ENCODE measurements at places on chromosomes 7 and 10.
A peak's percentile ranks its signal among the peaks of the same experiment; 100 is the strongest.

- no peak for DNase-seq
Observed at GRCh38 chr10:43861966-43862751, 213.5 kb upstream of the ZNF32 start.

GRCh38 chr7:102169651-102170392 lies 116.8 kb upstream of the SH2B2 start:
- no peak for DNase-seq

DNA sequence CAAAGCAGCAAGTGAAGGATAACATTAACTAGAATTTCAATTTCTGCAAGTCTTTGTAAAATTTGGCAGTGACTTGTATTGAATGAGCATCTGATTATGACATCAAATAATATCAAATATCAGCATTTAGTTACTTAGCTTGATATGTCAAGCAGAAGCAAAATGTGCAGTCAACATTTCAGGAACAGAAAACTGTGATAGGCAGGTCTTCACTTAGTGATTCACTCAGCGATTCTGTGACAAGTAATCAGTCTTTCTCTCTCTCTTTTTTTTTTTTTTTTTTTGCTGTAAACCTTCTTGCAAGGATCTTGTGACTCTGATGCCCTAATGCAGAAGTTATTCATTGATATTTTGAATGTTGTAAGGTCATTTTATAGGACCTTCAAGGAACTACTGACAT lies 307.1 kb downstream of the MTERF1 start:
- DNase-seq = no peak

- peak; percentile 44 for DNase-seq
Observed at GRCh38 chr10:16570731-16571130, 49.1 kb upstream of the C1QL3 start.

- no peak for DNase-seq
Observed at GRCh38 chr10:26217396-26218086, 967 bp downstream of the GAD2 start.

- DNase-seq = no peak
Observed at GRCh38 chr10:11336722-11337162, 274.7 kb downstream of the USP6NL start.

- DNase-seq = no peak
Observed at GRCh38 chr7:144255471-144255897, 9.1 kb downstream of the OR2A7 start.

DNA sequence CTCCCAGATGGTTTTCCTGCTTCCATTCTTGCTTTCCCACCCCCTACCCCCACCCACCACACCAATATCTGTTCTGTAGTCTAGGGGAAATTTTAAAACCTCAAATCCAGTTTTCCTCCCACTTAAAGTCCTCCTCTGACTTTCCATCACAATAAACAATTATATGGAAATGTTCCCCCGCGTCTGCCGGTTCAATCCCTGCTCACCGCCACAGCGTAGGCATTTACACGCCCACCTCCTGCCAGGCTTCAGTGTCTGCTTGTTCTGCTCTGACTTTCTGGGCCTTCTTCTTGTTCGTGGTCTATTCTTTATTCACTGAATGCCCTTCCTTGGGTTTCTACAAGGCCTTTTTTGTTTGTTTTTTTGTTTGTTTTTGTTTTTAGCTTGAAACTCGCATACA lies 633.0 kb upstream of the MKI67 start:
- DNase-seq = no peak

GRCh38 chr10:31401287-31401686 lies 82.3 kb downstream of the ZEB1 start:
- DNase-seq = no peak

DNA sequence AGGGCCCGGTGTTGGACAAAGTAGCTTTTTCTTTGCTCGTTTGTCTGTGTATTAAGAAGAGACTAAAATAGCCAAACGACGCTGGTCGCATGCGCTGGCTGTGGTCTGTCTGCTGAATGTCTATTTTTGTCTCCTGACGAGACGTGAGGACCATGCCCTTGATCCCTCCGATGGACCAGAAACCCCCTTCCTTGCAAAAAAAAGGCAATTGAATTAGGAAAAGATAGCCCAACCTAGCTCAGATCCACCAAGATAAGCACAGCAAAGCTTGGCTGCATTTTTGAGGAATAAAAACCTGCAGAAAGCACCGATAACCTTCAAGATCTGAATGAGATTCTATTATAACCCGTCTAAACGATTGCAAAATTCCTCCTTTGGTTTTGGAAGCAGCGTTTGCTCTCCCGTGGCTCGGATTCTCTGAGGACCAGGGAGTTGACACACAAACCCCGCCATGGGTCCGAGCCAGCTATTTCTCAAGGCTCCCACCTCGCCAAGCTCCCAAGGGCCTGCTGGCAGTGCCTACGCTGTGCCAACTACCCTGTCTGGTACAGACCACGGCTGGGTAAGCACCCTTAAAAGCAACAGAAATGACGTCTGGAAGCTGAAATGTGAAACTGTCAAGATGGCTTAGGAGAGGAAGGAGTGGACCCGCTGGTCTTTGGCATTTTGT lies 17.7 kb upstream of the TTYH3 start:
- no peak for DNase-seq

DNA sequence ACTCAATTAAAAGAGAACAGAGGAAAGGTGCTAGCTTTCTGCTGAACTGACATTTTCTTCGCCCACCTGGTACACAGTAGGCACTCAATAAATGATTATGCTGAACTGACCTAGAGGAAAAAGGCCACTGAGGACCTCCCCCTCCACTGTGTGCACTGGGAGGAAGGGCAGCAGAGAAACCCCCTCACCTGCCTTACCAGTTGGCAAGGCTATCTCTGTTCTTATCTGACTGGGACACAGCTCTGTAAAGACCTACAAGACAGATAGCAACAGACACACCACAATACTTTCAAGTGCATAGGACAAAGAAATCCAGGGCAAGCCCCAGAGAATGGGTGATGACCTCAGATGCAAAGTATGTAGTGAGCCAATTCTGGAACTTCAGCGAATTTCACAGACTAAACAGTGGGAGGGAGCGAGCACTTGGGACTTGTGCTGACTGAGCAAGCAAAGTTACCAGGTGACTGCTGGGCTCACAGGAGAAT lies 30.4 kb downstream of the PDLIM1 start:
- DNase-seq = no peak

GRCh38 chr10:95273393-95274312 lies 17.1 kb downstream of the PDLIM1 start:
- no peak for DNase-seq

DNA sequence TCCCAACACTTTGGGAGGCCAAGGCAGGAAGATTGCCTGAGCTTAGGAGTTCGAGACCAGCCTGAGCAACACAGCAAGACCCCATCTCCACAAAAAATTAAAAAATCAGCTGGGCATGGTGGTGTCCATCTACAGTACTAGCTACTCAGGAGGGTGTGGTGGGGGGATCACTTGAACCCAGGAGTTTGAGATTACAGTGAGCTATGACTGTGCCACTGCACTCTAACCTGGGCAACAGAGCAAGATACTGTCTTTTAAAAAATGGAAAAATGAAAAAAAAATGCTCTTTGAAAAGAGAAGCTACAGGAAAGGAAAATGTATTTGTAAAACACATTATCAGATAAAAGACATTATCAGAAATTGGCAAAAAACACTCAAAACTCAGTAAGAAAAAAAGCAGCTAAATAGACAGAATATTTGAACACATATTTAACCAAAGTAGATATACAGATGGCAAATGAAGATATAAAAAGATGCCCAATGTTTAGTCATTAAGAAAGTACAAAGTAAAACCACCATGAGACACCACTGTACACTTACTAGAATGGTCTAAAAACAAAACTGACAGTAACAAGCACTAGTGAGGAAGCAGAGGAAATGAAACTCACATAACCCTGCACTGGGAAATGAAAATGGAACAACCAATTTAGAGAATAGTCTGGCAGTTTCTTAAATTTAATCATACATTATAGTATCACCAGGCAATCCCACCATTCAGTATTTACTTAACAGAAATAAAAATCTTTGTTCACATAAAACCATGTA lies 40.5 kb downstream of the NRBF2 start:
- peak; percentile 89 for DNase-seq

- DNase-seq = no peak
Observed at GRCh38 chr7:45683556-45684148, 109.5 kb downstream of the ADCY1 start.

GRCh38 chr7:44193011-44193802 lies 4.0 kb upstream of the GCK start:
- DNase-seq = no peak

DNA sequence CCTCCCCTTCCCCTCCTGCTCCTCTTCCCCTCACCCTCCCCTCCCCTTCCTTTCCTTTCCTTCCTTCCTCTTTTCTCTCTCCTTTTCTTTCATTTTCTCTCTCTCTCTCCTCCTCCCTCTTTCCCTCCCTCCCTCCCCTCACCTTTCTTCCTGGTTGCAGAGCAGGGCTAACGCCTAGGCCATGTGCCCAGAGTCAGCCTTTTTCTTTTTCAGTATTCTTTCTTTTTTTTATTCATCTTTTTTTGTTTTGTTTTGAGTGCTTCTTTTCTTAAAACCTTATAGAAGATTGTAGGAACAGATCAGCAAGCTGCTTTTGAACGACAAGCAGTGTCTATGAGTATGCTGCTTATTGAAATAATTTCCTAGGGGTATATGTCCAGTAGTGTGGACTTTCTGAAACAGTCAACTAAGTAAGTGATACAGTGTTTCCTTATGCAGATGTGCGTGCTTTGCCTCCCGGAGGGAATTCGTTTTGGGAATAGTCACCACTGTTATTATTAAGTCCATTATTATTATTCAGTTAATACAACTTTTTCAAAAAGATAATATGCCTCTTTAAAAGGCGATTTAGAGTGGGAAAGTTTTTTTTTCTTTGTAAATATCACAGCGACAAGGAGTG lies 219.2 kb downstream of the CAMK1D start:
- DNase-seq = no peak

DNA sequence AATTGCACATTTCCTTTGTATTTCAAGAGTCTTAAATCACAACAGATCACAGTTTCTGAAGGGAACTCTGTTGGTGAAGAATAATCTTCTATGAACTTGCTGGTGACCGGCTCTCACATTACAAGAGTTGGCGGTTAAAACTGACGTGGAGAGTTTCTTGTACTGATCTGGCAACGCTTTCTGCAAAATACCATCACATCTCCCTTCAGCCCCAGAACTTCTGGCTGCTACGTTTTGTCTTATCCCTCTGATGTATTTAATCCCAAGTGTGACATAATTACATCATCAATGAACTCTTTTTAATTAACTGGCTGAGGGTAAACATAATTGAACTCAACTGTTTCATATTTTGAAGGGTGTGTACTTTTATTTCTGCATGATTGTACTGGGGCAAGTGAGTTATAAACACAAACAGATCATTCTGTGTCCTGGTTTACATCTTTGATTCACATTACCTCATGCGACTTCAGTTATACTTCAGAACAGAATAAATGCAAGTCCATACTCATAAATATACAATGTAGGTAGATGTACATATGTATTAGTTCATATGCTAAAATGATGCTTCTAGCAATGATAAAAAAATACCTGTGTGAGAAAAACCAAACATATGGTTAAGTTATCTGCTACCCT lies 105.1 kb upstream of the NPVF start:
- no peak for DNase-seq

GRCh38 chr7:10537764-10538163 lies 435.9 kb upstream of the PHF14 start:
- DNase-seq = no peak

GRCh38 chr10:3886191-3886590 lies 101.2 kb upstream of the KLF6 start:
- no peak for DNase-seq

GRCh38 chr10:103692952-103693811 lies 162.2 kb downstream of the SH3PXD2A start:
- DNase-seq = peak; percentile 30

DNA sequence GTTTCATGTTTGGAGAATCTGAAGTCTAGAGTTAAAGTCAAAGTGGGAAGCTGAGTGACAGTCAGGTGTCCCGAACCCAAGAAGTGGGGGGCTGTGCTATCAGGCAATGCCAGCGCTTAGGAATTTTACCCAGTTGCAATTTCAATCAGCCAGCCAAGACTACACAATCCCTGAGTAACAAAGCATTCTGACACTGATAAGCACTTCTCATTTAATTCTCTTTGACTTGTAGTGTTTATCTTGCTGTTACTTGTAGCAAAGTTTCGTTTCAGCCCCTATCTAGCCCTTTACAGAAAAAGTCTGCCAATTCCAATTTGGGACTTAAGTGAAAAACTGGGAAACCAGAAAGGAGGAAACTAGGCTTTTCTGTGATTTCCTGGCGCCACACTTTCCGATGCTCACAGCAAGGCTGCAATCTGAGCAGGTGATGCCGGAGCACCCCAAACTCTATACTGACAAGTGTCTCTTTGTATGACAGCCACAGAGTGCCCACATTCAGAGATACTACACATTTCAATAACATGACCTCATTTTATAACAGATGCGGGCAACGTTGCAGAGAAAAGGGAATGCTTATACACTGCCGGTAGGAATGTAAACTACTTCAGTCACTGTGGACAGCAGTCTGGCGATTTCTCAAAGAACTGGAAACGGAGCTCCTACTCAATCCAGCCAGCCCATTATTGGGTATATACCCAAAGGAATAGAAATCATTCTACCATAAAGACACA lies 61.0 kb downstream of the ITIH5 start:
- DNase-seq = no peak

DNA sequence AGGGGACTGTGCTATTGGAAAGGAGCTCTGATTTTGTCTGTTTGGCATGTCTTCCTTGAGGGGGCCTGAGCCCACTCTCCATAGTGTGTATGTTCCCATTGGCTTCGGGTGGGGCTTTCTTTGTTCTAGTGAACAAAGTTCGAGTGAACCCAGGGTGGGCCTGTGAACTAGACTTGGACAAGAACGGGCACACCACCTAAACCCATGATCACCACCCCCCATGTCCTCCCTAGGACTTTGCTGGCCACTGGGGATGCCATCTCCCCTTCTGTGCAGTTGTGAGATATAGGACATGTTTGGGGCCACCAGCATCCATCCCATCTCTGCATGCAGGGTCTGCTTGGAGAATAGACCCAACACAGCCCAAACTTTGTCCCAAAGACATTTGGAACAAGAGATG lies 195.5 kb upstream of the LYZL2 start:
- no peak for DNase-seq

DNA sequence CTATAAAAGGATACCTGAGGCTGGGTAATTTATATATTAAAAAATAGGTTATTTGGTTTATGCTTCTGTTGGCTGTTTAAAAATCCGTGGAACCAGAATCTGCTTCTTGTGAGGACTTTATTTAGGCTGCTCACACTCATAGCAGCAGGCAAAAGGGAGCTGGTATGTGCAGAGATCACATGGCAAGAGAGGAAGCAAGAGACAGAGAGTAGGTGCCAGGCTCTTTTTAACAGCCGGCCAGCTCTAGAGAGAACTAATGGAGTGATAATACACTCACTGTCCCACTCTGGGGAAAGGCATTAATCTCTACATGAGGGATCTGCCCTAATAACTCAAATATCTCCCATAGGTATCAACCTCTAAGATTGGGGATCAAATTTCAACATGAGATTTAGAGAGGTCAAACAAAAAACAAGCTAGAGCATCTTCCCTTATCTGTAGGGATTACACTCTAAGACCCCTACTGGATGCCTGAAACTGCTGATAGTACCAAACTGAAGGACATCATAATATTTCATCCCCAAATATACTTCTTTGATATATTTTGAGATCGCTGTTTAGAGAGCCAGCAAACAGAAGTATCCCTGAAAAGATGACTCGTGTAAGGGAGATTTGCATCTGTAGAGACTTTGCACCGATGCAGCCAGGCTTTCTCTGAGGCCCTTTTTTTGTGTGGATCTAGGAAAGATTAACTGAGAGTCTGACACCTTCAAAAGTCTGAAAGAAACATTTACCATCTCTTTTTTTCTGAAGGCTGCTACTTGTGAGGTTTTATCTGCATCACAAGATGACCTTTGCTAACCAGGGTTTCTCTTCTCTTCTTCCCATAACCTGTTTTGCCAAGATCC lies 717.0 kb upstream of the MBL2 start:
- no peak for DNase-seq

All from activated CD4-positive, alpha-beta T cell treated with anti-CD3 and anti-CD28 coated beads, Interleukin-10, Interleukin-2, amounts not matched to agents 100 ng/mL and 50 ng/mL, durations not matched to agents 16 hours and 8 hours (primary cell).